Activated CD8-positive, alpha-beta memory T cell treated with anti-CD3 and anti-CD28 coated beads, Interleukin-2, amount 10 ng/mL, durations not matched to agents 7 days and 5 days (primary cell): ENCODE measurements at places on chromosomes 2 and 18. TPM values are rescaled to one million over a fixed set of nuclear protein-coding genes. Genes with fewer than 3 reads are reported as not detected.
A peak's percentile ranks its signal among the peaks of the same experiment; 100 is the strongest.

- no peaks in the 10 kb centered on the region for H3K27me3 ChIP-seq
- DNase-seq = no peak
- H3K27ac ChIP-seq = no peak overlapping the region
- H3K4me3 ChIP-seq = no peak overlapping the region
Observed at GRCh38 chr18:40013001-40013609, 1941.9 kb upstream of the PIK3C3 start.

- peaks cover 18% of the 10 kb centered on the region for H3K4me1 ChIP-seq
- H3K36me3 ChIP-seq = no peaks in the 10 kb centered on the region
- peak; percentile 60 for DNase-seq
- H3K4me3 ChIP-seq = peak overlapping the region; percentile 78
- peak overlapping the region; percentile 52 for H3K27ac ChIP-seq
Observed at GRCh38 chr2:241507430-241508239, 749 bp downstream of the STK25 start.

GRCh38 chr18:74921057-74921820 is 287.7 kb downstream of the PTGR3 start:
- DNase-seq = no peak
- no peaks in the 10 kb centered on the region for H3K36me3 ChIP-seq
- no peaks in the 10 kb centered on the region for H3K27me3 ChIP-seq
- no peak overlapping the region for H3K27ac ChIP-seq
- no peaks in the 10 kb centered on the region for H3K4me1 ChIP-seq

- no peaks in the 10 kb centered on the region for H3K36me3 ChIP-seq
- no peak overlapping the region for H3K4me3 ChIP-seq
Observed at GRCh38 chr18:66280470-66280869, 323.4 kb downstream of the CDH19 start.

DNA sequence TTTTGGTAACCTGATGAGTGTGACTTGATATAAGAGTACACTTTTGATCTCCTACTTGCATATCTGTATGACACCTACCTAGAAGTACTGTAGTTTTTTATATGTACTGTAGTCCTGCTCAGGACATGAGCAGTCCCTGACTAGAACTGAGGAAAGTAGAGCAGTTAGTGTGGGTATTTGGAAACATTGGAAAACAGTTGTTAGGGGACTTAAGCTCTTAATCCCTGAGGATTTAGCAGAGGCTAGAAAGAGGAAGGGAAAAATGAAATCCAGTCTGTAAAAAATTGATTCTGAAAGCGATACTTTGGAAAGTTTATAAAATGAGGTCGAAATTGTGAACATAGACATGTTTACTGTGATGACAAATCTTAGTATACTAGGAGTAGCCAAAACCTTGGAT is 125.6 kb downstream of the NCOA1 start:
- no peak overlapping the region for H3K27ac ChIP-seq
- no peaks in the 10 kb centered on the region for H3K27me3 ChIP-seq
- H3K4me1 ChIP-seq = peaks cover 13% of the 10 kb centered on the region
- no peaks in the 10 kb centered on the region for H3K36me3 ChIP-seq
- DNase-seq = no peak

DNA sequence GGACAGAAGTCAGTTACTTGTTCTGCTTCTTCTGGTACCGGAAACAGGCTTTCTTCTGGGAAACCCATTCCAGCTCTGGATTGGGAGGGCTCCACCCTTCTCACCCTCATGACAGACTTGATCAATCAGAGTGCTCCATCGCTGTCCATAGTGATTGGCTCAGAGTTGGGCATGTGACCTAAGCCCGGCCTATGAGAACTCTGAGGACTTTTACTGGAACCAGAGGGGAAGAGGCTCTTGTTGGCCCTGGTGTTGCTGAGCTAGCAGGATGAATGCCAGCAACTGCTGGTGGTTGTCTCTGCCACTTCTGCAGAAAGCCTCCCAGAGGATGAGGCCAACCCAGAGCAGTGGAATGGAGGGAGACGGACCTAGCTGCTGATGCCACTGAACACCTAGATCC is 33.3 kb downstream of the TMEM37 start:
- peaks cover 16% of the 10 kb centered on the region for H3K4me1 ChIP-seq
- no peak for DNase-seq
- no peak overlapping the region for H3K27ac ChIP-seq
- H3K27me3 ChIP-seq = peaks cover 3% of the 10 kb centered on the region
- H3K4me3 ChIP-seq = no peak overlapping the region
- no peaks in the 10 kb centered on the region for H3K36me3 ChIP-seq

DNA sequence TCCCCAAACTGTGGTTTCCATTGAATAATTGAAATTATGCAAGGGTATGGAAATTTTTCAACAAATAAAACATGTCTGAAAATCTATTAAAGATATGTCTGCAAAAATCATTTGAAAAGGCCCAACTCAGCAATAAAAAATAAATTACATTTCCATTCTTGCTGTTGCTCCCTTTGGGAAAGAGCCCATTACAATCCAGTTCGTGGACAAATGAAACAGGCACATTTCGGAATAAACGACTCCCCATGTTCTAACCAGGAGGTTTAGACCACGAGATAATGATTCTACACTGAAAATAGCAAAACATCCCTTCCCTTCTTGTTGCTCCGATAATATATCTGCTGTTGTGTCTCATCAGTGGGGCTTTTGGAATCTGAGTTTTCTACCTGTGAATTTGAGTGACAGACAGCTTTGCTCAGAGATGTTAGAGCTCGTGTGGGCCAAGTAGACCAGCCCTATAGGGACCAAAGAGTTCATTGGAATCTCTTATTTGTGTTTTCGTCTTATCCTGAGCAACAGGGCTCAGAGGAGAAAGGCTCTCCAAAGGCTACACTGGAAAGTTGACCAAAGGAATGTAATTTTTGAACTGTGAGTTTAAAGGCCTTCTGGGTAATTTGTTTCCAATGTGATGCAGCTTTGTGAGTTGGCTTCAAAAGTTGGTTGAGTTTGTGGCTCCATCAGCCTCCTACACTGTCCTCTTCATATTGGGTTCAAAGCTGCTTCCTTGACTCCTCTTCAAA is 119.5 kb downstream of the ACTR3 start:
- H3K4me1 ChIP-seq = no peaks in the 10 kb centered on the region
- H3K27me3 ChIP-seq = no peaks in the 10 kb centered on the region
- no peak overlapping the region for H3K27ac ChIP-seq
- H3K36me3 ChIP-seq = no peaks in the 10 kb centered on the region
- no peak overlapping the region for H3K4me3 ChIP-seq
- DNase-seq = no peak

DNA sequence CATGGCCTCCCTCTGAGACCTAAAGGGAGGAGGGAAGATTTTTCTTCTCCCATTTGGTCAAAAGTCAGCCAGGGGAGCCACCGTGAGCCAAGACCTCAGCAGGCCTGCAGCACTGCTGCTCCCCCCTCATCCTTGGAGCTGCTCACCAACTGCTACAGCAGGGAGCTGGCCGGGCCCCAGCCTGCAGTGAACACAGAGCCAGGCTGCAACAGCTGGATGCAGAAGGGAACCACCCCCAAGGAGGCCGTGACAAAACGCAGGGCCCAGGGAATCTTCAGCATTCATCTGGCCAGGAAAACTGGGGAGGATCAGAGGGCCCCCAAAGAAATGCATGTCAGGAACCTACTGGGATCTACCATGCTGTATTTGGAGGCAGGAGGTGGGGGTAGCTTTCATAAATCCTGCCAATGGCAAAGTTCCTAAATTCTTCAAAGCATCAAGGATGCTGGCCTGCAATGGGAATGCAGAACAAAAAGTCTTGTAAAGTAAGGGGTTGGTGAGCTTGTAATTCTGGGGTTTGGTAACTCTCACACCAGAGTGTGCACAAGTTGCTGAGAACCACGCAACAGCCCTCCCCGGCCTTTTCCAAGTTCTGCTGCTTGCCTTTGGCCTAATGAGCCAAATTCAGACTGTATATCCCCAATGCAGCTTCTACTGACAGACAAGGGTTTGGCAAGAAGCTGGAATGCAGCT is 61.0 kb downstream of the CACNB4 start:
- H3K27me3 ChIP-seq = no peaks in the 10 kb centered on the region
- H3K4me1 ChIP-seq = no peaks in the 10 kb centered on the region
- no peak for DNase-seq
- no peak overlapping the region for H3K4me3 ChIP-seq

GRCh38 chr2:197925204-197925603 is 120.8 kb downstream of the PLCL1 start:
- no peak overlapping the region for H3K27ac ChIP-seq
- H3K36me3 ChIP-seq = no peaks in the 10 kb centered on the region
- H3K27me3 ChIP-seq = peaks cover 3% of the 10 kb centered on the region
- no peak overlapping the region for H3K4me3 ChIP-seq

DNA sequence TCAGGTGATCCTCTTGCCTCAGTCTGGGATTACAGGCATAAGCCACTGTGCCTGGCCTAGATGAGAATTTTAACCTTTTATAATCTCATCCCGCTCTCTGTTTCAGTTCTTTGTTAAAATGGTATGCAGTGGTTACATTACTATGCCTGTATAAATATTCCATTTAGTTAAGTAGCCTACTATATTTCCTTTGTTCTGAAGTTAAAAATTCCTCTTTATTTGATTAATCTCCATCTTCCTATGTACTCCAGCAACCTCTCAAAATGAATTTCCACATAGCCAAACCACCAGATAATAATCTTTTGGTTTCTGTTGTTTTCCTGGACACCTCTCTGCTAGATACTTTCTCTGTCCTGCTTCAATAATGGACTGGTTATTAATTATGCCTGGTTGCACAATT is 15.8 kb downstream of the RAB10 start:
- H3K27ac ChIP-seq = no peak overlapping the region
- H3K27me3 ChIP-seq = no peaks in the 10 kb centered on the region
- H3K36me3 ChIP-seq = peaks cover 45% of the 10 kb centered on the region
- H3K4me3 ChIP-seq = no peak overlapping the region
- DNase-seq = no peak
- H3K4me1 ChIP-seq = peaks cover 45% of the 10 kb centered on the region

GRCh38 chr18:64444819-64445218 is 295.9 kb upstream of the LINC00305 start:
- no peaks in the 10 kb centered on the region for H3K27me3 ChIP-seq
- no peak for DNase-seq
- H3K36me3 ChIP-seq = no peaks in the 10 kb centered on the region
- no peaks in the 10 kb centered on the region for H3K4me1 ChIP-seq

DNA sequence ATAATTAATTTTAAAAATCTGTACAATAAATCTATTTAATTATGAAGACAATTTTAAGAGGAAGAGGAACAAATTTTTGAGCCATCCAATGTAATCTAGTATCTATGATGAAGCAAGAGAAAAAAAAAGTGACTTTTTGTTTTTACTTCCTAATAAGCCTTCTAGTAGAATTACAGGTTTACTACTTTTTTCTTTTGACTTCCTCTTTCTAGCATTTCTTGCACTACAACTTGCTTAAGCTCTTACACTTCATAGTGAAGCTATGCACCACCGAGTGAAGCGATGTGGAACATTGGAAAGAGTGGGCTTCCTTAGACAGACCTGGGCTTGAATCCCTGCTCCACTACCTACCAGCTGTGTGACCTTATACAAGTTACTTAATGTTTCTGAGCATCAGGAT is 2.1 kb downstream of the SERPINB2 start:
- H3K4me3 ChIP-seq = no peak overlapping the region
- no peak for DNase-seq
- no peaks in the 10 kb centered on the region for H3K36me3 ChIP-seq
- H3K4me1 ChIP-seq = no peaks in the 10 kb centered on the region

LOXL3 gene
- 1.8 TPM for total RNA-seq

DNA sequence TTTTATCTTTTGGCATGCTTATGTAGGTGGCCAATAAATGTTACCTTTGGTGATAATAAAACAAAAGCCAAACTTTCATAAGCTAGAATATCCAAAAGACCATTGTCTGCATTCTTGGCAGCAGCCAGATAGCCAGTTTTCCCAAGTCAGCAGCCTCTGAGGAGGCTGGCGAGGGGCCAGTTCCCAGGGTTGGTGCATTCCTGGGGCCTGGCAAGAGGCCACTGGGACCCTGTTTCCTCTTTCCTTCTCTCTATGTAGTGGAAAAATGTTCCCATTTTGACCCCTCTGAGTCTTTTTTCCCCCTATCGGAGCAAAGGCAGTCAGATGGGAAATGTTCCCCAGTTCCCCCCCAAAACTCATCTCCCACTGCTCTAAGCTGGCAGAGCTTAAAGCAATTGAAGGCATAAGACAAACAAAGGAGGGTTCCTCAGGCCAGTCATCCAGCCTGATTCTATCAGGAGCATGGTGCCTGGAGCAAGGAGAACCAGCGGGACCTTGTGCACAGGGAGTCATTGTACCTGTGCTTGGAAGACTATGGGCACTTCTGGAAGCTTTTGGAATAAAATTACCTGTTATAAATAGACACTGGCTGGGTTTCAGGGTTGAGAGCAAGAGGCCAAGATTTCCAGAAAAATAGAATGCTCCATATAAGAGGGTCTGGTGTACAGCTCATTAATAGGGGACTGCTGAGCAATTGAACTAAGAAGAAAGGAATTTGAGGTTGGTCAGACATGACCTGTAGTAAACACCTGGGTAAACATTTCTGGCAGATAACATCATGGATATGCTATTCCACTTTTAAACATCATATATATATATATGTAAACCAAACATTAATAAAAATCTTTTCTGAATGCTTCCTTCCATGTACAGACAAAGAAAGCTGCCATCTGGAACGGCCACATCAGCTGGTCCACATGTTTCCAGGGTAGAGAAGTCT is 63.4 kb downstream of the NCKAP5 start:
- no peaks in the 10 kb centered on the region for H3K27me3 ChIP-seq
- H3K36me3 ChIP-seq = no peaks in the 10 kb centered on the region
- H3K4me3 ChIP-seq = no peak overlapping the region
- no peak for DNase-seq
- no peak overlapping the region for H3K27ac ChIP-seq
- H3K4me1 ChIP-seq = no peaks in the 10 kb centered on the region

DNA sequence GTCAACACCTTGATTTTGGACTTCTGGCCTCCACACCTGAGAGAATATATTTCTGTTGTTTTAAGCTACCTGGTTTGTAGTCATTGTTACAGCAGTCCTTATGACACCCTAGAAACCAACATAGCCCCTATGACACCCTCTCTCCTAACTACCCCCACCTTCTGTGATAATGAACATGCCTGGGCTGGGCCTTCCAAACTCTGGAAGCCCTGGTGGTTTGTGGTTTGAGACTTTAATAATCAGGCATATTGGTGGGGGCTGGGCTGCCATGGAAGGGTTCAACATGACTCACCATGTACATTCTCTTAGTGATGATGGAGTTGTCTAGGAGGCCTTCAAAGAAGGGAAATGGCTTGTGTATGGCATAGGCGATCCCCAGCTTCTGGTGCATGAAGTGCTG is 3.3 kb downstream of the SP110 start:
- H3K27ac ChIP-seq = peak overlapping the region; percentile 67
- H3K4me1 ChIP-seq = peaks cover 65% of the 10 kb centered on the region
- peaks cover 79% of the 10 kb centered on the region for H3K36me3 ChIP-seq
- H3K27me3 ChIP-seq = no peaks in the 10 kb centered on the region
- peak; percentile 79 for DNase-seq

CHRNG gene
- not detected for total RNA-seq

DNA sequence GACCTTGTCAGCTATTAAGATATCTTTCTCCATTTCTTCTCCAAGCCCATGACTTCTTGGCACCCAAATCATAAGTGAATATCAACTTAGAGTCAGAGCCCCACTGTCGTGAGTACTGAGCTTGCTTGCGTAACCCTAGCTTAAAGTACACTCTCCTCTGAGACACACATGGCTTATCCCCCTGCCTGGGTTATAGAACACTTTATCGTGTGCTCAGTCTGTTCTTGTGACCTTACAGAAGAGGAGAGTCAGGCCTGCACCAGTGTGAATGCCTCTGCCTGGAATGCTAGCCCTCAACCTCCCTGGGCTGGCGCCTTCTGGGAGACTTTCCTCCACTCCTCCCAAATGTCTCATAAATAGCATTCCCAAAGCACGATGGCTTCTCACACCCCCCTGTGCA is 79.3 kb downstream of the CEP192 start:
- no peaks in the 10 kb centered on the region for H3K27me3 ChIP-seq
- H3K4me1 ChIP-seq = peaks cover 10% of the 10 kb centered on the region
- no peak for DNase-seq
- peaks cover 76% of the 10 kb centered on the region for H3K36me3 ChIP-seq
- H3K4me3 ChIP-seq = no peak overlapping the region
- no peak overlapping the region for H3K27ac ChIP-seq
